AG09309 (cell line): ENCODE measurements at places on chromosomes 12 and 14.

- DNase-seq, result no peak
Measured at GRCh38 chr12:5376591-5377207, 55.2 kb upstream of the NTF3 start.

- DNase-seq, result no peak
Measured at GRCh38 chr12:106774808-106775524, 484 bp downstream of the RIC8B start.

DNA sequence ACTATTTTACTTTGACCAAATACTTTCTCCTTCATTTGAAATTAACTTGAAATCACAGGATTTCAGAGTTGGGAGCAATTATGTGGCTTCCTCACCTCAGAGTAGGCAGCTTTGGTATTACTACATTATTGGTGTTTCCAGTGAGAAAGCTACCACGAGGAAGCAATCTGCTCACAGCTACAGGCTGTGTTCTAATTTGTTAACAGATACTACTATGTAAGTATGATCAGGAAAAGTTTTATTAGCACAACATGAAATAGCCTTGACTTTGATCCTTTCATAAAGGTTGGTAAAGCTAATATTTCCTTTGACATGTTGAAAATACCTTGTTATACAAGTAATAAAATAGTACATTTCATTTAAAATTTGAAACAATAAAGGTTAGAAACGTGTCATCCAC, 30.6 kb downstream of the TAOK3 start:
- no peak for DNase-seq

GRCh38 chr14:57692671-57693070, 173.2 kb downstream of the SLC35F4 start:
- DNase-seq, result peak; percentile 33

GRCh38 chr12:132419631-132420246, 70.2 kb upstream of the FBRSL1 start:
- DNase-seq, result no peak

GRCh38 chr12:101267111-101267510, 12.8 kb upstream of the UTP20 start:
- DNase-seq, result no peak

GRCh38 chr14:65084554-65085505, 17.5 kb downstream of the MAX start:
- DNase-seq, result no peak
